ENCODE measurements at places on chromosomes 13 and 19.

DNA sequence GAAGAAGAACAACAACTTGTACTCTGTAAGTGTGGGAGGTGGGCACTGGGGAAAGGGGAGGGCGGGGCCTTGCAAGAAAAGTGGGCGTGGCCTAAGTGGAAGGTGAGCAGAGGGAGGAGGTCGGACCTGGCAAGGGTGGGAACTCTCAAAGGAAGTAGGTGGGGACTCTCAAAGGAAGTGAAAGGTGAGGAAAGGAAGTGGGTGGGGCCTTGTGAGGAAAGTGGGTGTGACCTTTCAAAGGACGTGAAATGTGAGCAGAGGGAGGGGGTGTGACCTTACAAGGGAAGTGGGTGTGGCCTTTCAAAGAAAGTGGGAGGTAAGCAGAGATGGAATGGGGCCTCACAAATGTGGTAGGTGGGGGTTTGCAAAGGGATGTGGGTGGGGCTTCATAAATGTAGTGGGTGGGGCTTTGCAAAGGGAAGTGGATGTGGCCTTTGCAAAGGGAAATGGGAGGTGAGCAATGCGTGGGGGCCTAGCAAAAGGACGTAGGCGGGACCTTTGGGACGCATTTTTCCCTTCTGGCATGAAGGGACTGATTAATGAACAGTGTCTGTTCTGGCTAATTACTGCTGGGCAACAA lies 25.9 kb downstream of the ACSBG2 start:
- DNase-seq = no peak

GRCh38 chr13:35769812-35770211 lies 293.3 kb upstream of the MAB21L1 start:
- DNase-seq = no peak

GRCh38 chr13:72221276-72221962 lies 354.4 kb upstream of the DACH1 start:
- DNase-seq = no peak

DNA sequence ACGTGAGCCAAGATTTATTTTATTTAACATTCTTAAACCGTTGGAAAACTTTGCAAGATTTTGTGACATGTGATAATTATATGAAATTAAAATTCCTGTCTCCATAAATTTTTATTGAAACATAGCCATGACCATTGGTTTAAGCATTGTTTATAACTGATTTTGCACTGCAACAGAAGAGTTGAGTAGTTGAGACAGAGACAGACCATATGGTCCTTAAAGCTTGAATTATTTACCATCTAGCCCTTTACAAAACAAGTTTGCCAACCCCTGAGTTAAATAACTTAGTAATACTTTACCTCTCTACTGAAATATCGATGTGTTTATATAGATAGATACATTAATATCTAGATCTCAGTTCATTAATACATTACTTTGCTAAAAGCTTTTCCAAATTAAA lies 814.1 kb upstream of the GPC6 start:
- DNase-seq = no peak

- no peak for DNase-seq
Observed at GRCh38 chr13:111540486-111540885, 220.0 kb downstream of the TEX29 start.

DNA sequence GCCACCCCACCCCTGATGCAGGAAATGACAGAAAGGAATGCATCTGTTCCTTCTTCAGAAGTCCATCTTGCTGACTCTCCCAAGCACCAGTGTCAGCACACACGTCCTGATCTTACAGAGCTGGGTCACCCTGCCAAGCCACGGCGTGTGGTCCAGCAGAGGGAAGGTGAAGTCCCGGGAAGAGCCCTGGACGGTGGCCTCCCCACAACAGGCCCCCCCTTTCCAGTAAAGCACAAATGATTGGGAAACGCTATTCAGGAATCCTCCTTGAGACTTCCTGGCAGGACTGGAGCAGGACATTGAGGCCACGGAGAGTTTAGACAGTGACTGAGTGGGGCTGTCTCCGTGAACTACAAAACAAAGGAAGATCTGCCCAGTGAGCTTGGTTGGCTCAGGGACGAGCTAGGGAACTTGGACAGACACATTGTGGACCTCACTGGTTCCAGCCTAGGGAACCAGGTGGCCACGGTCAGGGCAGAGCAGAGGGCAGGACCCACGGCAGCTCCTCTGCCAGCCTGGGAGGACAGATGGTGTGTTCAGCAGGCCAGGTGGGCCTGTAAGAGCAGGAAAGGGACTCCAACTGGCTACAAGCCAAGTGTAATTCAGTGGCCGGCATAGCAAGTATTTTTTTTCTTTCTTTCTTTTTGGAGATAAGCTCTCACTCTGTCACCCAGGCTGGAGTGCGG lies 41.7 kb downstream of the ELL start:
- DNase-seq = no peak

DNA sequence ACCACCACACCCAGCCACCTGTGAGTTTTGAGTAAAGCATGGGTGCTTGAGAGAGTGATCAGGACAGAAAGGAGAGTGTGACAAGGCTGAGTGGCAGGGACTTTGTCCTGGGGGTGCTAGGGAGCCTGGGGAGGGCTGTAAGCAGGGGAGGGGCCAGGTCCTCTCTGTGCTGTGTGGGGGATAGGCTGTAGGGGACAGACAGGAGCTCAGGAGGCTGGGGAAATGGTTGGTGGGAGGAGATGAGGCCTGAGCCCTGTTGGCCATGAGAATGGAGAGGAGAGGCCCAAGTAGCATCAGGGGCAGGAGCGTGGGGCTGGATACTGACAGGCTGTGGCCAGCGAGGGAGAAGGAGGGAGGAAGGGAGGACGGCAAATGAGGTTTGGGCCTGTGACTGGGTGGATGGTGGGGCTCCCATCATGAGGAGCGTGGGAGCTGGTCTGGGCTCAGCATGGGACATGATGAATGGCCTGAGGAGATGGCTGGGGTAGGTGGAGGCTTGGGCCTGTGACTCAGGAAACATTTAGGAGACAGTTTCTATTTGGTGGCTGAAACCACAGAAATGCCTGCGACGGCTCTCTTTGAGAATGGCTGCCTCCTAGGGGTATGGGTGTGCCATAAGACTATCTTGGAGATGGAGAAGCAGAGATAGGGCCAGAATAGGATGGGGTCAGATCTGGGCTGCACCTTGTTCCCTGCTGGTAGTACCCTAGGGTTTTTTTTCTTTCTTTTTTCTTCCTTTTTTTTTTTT lies 25.0 kb downstream of the GRIN2D start:
- no peak for DNase-seq

DNA sequence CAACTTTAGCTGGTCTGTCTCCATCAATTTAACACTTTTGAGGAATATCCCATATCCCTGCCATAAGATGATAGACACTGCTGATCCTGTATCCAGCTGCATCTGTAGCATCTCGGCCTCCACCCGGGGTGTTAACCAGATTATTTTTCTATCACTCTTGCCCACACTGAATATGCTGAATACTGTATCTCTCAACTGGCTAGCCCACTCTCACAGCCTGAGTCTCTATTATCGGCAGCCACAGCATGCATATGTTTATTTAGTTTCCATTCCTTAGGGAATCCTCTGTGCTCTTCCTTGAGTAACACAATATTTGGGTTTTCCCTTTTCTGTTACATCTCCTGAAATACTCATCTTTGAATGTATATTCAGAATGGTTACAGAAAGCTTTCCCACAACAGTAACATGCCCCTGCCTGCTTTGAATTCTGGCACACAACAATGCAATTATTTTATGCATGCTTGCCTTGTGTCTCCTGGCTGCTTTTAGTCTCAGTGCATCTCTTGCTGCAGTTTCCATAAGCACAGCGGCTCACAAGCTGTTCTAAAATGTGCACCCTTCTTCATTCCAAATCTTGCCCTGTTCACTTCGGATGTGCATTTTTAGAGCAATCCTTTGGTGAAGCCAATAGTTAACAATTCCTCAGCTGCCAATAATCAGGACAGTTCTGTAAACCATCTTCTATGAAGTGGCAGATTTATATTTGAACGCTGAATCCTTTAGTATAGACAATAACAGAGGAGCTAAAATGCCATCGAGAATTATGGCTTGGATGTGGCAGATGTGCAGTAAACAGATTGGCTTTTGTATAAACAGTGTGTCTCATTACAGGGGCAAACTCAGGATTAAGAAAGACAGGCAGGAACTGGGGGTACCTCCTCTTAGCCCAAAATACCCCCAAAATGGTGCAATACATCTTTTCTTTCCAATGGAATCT lies 261.9 kb upstream of the SOX21 start:
- no peak for DNase-seq

DNA sequence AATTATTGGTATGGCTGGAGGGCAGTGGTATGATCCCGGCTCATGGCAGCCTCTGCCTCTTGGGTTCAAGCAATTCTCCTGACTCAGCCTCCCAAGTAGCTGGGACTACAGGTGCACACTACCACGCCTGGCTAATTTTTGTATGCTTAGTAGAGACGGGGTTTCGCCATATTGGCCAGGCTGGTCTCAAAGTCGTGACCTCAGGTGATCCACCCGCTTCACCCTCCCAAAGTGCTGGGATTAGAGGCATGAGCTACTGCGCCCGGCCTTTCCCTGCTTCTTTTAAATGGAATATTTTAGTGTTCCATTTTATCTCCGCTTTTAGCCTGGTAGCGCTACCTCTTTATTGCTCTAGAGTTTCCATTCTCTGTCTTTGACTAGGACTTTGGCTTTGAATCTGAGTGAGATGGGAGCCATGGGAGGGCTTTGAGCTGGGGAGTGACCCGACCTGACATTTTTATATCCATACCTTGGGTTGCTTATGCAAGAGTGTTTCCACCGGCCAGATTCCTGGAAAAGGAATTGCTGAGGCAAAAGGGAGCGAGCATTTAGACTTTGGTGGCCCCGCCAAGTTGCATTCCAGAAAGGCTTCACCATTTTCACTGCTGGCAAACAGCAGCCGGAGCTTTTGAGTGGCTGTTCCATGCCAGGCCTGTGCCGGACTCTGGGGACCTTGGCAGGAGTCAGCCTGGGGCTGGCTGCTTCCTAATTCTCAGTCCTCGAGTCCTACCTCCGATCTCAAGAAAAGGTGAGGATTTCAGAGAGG lies 22.9 kb downstream of the BICRA start:
- DNase-seq = no peak

- no peak for DNase-seq
Observed at GRCh38 chr13:79457390-79457789, 23.6 kb upstream of the NDFIP2 start.

- no peak for DNase-seq
Observed at GRCh38 chr13:51251480-51251879, 29.3 kb downstream of the FAM124A start.

DNA sequence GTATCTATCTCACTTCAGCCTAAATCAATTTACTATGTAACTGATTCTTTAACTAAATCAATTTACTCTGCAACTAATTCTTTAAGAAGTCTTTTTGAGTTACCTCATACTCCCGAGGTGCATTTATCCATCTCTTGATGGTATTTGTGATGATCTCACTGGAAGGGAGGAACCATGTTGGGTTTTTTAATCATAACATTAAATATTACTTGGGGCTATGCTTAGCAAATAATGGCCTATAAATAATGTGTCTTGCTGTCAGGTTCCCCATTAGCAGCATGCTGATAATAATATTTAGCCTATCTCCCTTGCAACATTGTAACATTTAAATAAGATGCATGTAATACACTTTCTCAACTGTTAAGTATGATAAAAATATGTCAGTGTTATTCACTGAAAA lies 411.3 kb downstream of the SLITRK1 start:
- no peak for DNase-seq

DNA sequence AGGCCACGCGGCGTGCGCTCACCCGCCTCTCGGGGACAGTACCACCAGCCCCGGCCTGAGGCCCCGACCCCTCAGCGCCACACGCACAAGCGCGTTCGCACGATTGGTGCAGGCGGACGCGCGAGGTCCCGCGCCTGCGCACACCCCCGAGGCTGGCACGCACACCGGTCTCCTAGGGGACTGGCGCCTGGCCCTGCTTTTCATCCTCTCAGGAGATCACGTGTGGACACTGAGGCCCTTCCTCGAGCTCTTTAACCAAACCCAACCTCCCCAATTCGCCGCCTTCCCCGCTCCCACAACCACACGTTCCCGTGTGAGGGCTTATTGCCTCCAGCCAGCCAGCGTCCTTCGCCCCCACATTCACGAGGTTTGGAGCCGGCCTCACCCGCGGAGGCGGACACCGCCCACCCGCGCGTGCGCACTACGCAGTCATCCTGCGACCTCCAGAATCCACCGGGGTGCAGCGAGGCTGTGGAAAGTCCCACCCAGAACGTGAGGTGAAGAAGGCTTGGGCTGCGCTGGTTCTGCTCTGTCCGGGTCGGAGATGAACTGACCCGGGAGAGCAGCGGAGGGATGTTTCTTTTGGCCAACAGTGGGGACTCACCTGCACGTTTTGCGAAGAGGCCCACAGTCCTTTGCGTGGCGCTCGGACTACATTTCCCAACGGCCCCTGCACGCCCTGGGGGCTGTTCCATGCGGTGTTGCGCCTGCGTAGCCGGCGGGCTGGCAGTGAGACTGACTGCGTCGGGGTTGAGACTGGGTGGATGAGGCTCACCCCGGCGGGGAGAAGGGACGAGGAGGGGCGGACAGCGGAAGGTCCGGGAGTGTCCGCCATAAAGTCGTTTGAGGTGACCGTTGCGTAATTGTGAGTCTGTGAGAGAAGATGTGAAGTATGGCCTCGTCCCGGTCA lies 539 bp upstream of the ZNF667 start:
- DNase-seq = peak; percentile 92

GRCh38 chr13:79405501-79405830 lies 589 bp downstream of the RBM26 start:
- no peak for DNase-seq

GRCh38 chr13:31090961-31091624 lies 70.6 kb downstream of the HSPH1 start:
- no peak for DNase-seq

DNA sequence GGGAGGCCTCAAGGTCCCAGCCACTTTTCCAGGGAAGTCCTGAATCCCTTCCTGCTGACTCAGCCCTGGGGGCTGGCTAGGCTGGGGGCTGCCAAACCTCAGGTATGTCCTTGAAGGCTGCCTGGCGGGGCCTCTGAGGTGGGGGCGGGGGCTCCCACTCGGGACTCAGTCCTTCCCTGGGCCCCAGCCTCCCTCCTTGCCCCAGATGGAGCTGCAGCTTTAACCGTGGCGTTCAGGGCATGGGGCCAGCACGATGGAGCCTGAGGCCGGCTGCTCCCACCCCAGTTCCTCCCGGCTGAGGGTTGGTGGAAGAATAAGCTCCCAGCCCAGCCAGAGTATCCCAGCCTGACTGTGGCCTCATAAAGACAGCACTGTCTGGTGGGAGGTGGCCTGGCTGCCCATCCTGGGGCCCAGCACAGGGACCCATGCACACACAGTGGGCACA lies 12.4 kb downstream of the CILP2 start:
- DNase-seq = no peak

- DNase-seq = no peak
Observed at GRCh38 chr19:1069009-1069779, 2.2 kb downstream of the ARHGAP45 start.

DNA sequence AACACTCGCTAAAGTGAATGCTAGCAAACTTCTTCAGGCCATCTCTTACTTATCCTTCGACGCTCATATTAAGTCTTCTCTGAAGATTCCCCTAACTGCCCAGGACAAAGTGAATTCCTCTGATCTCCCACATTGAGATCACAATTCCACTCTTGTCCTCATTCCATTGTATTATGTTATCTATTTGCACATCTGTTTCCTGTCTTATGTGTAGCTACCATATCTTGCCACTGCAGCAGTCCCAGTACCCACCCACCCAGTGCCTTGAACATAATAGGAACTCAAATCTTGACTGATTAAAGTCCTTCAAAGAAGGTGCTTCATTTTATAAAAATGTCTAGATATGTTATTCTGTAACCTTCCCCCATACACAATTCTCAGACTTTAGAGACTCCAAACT lies 702.3 kb downstream of the DIAPH3 start:
- DNase-seq = no peak

- DNase-seq = no peak
Observed at GRCh38 chr19:13430790-13431582, 75.3 kb downstream of the CACNA1A start.

GRCh38 chr13:114045113-114045735 lies 71.3 kb upstream of the C13orf46 start:
- no peak for DNase-seq

All from prostate gland (tissue), 2 donors.